DMS153 (cell line): ENCODE measurements at places on chromosomes 2 and 18.
A peak's percentile ranks its signal among the peaks of the same experiment; 100 is the strongest.

DNA sequence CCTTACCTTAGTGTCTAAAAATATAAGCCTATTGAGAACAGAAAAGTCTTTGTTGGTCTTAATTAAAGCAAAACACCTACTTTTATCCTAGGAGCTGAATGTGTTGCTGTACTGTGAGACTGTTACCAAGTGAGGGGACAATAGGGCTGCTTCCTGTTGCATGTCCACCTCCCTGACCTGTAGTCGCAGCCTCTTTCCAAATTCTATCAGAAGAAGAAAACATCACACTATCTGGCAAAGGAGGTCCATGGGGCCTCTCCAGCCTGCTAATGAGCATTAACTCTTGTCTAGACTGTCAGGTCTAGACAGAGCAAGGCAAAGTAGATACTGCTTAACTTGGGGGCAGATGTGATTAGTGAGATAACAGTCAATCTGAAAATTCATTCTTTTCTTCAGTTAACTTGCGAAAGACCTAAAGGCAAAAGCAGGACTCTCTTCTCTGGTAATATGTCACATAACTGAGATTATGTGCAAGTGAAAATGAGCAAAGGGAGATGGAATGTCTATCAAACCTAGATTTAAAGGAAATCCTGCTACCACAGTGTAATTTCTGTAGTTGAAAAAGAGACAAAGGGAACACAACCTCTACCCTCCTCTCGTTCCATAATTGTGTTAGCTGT is 66.9 kb downstream of the CDH20 start:
- DNase-seq: no peak

DNA sequence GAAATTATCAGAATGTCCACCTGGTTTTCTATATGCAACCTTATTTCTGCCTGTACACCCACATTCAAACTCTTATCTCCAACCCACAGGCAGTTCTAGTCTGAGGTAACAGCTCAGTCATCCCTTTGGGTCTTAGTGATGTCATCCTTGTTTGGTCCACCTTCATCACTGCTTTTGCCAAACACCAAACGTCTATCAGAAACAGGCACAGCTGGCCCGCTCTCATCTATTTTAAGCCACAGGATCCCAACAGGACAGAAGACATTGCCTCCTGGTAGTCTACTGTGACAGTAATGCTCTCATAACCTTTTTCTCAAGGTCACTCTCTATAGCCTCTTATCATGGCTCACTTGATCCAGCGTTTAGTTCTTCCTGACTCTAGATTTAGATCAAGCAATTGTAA is 99.0 kb upstream of the CHAC2 start:
- DNase-seq: no peak

- no peak for DNase-seq
Measured at GRCh38 chr2:129868151-129868550, 111.3 kb upstream of the RAB6C start.

DNA sequence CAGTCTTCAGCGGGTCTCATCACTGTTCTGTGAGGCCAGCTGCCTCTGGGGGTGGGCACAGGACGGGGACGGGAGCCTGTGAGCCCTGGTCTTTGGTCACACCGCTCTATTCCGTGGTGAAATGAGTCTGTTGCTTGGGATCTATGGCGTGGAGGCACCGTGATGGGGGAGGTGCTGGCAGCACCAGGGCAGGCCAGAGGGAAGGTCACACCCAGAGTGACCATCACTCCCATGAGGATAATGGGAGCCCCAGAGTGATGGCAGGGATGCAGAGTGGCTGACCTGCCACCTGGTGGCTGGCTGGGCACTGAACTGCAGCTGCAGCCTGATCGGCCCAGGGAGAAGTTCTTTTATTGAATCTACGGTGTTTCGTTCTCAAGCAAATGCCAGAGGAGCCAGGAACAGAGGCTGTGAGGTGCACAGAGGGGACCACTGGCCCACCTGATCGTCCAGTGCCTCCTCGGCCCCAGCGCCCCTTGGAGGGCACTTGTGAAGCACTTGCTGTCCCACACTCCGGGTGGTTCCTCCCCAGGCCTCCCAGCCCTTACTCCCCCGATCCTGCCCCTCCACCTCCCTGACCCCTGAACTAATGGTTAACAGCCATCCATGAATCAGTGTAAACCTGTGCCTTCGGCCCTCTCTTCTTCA is 17.9 kb downstream of the KCNIP3 start:
- no peak for DNase-seq

DNA sequence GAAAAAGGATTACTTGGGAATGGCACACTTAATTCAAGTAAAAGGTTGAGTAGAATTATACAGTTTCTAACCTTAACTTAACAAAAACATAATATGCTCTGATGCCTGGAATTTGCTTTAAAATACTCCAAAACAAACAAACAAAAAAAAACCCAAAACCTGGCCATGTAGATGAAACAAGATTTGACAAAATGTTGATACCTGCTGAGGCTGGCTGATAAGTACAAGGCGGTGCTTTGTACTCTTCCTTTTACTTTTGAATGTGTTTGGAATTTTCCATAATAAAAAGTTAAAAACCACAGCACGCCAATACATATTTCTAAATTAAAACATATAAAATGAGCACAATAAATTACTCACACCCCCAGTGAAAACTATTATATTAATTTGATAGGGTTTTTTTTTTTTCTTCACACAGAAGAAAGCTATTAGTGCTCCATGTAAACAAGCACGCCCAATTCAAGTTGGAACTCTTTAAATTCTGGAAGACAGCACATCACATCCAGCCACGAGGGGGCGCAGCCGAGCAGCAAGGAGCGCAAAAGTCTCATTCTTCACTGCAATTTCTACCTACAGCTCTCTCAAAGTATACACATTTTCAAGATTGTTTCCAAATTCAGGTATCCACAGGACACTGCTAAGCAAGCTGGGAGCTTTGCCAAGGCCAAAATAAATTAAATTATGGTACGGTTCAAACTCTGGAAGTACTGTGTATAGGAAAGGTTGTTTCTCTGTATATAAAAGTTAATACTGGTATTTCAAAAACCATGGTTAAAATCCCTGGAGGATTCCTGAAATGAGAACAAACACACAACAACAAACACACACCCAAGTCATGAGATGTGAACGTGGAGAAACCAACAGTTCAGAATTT is 7.5 kb downstream of the SERTAD2 start:
- peak; percentile 36 for DNase-seq

GRCh38 chr2:152555048-152555447 is 162.2 kb downstream of the PRPF40A start:
- DNase-seq: no peak

GRCh38 chr18:68738564-68738963 is 23.7 kb upstream of the TMX3 start:
- no peak for DNase-seq
